ENCODE measurements at places on chromosomes 2 and 18. TPM values are rescaled to one million over a fixed set of nuclear protein-coding genes. Genes with fewer than 3 reads are reported as not detected.

The TRIM54 gene
- total RNA-seq: 0.28 TPM

DNA sequence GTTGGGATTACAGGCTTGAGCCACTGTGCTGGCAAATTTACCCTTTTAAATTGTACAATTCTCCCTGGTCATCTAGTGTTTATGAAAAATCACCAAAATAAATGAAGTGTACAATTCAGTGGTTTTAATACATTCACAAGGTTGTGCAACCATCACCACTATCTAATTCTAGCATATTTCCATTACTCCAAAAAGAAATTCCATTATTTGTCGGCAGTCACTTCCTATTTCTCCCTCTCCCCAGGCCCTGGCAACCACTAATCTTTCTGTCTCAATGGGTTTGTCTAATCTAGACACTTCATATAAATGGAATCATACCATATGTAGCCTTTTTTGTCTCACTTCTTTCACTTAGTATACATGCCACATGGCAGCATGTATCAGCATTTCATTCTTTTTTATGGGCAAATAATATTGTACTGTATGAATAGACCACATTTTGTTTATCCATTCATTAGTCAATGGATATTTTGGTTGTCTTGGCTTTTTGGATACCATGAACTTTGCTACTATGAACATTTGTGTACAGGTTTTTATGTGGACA, 12.6 kb upstream of the POLE4 start:
- no peak for DNase-seq

DNA sequence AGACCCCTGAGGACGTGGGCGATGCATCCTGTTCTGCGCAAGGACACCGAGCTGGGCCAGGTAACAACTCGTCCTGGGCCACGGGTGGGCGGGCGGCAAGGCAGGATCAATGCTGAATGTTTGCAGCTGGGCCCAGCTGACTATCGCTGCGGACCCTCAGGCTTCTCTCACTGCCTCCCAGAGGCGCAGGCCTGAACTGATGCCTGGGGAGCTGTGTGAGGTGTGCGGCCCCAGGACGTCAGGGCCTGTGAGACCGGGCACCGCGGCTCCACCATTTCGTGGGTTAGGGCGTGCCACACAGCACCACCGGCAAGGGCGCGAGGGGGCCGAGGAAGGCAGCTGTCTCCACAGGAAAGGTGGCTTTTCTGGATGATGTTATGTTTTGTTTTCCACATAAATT, 307.4 kb downstream of the NDUFA10 start:
- no peak for DNase-seq

The KCNG2 gene
- not detected for total RNA-seq

The WDR35 gene
- 4.5 TPM for total RNA-seq

DNA sequence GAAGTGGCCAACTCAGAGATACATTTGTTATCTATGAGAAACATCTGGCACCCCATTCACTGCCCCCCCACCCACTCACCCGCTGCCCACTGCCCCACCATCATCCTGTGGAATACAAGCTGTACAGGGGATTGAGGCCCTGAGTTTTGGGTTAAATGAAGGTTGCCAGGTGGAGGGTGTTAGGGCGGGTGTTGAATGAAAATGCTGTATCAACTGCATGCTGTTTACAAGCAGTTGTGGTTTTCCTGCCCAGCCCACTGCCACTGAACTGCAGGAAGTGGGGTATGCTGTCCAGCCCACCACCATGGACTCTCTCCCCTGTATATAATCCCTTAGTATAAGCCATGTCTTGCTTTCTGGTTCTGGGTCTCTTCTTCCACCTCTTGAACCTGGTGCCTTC, 481.9 kb downstream of the METTL4 start:
- no peak for DNase-seq

- DNase-seq: peak; percentile 59
Measured at GRCh38 chr18:46497129-46497528, 159.9 kb downstream of the LOXHD1 start.

GRCh38 chr2:72950558-72951255, 33.4 kb downstream of the EMX1 start:
- no peak for DNase-seq

- DNase-seq: peak; percentile 47
Measured at GRCh38 chr2:86297382-86298147, 39.9 kb downstream of the REEP1 start.

DNA sequence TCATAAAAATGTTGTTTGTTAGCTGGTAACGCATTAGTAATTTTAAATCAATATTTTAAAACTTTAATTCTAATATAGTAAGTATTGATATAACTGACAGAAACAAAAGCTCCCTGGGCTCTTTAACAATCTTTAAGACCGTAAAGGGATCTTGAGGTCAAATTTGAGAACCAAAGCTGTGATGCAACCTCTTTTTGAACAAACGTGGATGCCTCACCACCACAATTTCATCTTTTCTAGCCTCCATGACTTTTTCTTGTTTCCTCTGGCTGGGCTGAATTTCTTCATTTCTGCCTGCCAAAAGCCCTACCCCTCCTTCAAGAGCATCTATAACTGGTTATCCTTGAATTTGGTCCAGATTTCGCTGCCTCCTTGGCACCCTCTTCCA, 563 bp upstream of the POLE4 start:
- no peak for DNase-seq

DNA sequence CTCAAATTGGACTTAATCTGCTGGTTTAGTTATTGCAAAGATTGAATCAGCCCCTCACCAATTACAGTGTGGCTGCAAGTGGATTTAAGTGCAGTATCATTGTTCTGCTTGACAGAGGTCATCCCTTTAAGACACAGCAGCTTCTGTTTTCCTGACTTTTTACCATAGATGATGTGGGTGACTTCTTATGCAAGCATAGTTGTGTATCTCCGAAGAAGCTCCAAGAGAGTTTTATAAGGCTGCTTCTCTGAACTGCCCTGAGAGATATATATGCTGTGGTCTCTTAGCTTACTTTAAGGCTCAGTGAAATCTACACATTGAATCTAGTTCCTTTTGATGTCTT, 3.5 kb downstream of the TRIB2 start:
- peak; percentile 31 for DNase-seq
